ENCODE measurements at places on chromosomes 4 and X. TPM values are rescaled to one million over a fixed set of nuclear protein-coding genes. Genes with fewer than 3 reads are reported as not detected.

Gene PAGE1
- not detected for total RNA-seq

Gene CNGA1
- total RNA-seq = not detected

Gene MAGEE2
- 0.08 TPM for total RNA-seq

Gene REPS2
- total RNA-seq = 7.6 TPM

Gene HS6ST2
- total RNA-seq = 0.19 TPM

Gene KLF8
- 3.3 TPM for total RNA-seq

Gene TLR1
- total RNA-seq = 3.5 TPM

Gene LIMCH1
- 382 TPM for total RNA-seq

DNA sequence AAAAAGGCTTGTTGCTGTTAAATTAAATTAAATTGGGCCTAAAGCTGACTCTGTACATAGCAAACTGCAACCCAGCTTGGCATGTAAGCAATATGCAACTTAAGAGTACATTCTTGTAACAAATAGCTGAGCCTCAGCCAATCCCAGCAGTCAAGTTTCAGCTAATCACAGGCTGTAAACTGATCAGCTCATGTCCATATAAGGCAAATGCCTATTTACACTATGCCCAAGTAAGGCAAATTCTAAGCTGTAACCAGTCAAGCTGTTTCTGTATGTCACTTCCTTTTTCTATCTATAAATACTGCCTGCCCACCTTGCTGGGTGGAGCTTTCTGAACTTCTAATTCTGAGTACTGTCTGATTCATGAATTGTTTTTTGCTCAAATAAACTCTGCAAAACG, 429.1 kb upstream of the FTHL17 start:
- no peak for DNase-seq

DNA sequence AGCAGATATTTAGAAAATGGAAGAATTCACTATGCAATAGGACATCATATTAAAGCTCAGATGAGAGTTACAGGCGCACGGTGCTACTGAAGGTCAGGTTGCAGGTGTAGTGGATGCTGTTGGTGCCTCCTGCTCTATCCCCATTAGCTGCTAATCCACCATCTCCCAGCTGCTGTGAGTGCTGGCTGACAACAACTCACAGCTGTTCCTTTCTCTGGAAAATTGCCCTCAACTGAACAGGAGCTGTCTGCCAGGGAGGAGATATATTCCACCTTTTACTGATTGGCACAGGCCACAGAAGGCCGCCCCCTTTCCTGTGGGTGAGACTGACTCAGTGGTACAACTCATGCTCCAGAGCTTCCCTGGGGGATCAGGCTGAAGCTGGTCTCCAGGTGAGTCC, 48.7 kb downstream of the UCHL1 start:
- DNase-seq = no peak

- DNase-seq = no peak
These were observed 260.0 kb downstream of the PACRGL start for GRCh38 chr4:20960291-20960690.

DNA sequence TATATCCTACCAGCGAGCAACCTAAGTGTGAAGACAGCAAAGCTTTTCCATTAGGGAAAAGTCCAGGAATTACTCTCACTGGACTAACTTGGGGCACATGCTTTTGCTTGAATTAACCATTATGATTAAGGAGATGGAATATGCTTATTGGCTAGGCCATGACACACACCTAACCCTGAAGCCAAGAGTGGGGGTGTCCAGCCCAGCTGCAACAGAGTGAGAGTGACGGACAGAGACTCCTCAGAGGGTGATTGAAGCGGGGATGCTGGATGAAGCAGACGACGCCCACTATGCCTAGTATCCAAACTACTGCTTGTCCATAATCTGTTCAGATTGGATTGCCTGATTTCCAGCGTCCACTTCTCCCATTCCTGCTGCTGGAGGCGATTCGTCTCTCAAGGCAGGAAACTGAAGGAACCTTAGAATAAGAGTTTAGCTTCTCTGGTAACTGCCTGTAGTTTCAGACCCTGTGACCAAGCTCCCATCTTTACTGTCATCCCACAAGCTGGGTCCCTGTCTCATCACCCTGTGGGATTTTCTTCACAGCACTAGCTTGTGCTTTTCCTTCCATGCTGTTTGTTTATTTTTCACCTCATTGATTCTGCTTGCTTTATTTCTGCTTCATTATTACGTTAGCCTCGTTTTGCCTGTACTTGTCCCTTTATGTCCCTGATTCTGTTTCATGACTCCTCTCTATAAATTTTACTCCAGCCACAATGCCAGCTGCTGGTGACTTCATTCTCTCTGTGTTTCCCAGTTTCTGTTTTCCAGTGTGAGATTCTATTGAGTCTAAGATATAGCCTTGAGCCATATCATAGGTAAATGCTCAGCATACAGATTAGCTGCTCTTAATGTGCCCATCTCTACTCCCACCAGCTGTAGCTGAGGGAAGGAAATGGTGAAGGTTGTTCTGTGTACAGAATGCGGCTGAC, 19.0 kb downstream of the FAM47E start:
- no peak for DNase-seq

DNA sequence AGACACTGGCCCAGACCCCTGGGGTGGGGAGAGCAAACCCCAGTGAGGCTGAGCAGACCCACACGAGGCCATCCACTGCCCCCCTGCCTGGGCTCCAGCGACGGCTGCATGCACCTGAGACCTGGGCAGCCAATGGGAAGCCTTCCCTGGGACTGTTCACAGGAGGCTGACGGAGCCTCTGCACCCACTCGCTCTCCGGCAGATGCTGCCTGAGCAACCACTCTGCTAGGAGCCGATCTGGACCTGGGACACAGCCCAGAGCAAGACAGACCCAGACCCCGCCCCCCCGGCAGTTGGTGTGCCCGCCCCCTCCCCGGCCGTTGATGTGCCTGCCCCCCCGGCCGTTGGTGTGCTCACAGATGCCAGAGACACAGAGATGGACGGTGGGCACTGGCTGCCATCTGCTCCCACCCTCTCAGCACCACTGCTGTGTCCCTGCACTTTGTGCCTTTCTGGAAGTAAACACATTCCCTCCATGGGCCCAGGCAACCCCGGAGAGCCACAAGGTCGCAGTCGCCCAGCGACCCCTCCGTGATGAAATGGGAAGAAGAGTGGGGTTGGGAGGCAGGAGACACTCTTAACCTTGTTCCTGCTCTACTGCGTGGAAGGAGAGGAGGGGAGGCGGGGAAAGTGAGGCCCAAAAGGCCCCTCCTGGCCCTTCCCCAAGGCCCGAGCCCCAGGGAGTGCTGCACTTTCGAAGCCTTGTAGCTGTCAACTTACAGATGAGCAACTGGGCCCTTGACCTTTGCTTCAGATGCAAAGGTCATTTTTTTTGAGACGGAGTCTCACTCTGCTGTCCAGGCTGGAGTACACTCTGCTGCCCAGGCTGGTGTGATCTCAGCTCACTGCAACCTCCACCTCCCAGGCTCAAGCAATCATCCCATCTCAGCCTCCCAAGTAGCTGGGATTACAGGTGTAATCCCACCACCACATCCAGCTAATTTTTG, 62.0 kb downstream of the ZFYVE28 start:
- DNase-seq = no peak

- DNase-seq = no peak
These were observed 16.6 kb downstream of the DCK start for GRCh38 chr4:71009890-71010588.

- DNase-seq = no peak
These were observed 298.7 kb upstream of the KLF3 start for GRCh38 chr4:38365261-38365660.

DNA sequence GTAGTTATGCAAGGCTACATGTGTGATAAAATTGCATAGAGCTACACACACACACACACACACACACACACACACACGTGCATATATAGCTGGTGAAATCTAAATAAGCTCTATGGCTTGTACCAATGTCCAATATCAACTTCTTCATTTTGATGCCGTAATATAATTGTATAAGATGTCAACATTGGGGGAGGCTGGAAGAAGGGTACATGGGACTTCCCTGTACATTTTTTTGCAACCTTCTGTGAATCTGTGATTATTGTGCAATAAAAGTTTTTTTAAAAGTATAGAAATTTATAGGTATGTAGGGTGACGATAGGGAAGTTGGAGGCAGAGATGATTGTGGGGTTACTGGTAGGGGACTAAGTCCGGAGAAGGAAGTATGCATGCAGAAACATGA, 105.5 kb downstream of the HDAC8 start:
- DNase-seq = no peak

GRCh38 chr4:1417522-1418390, 11.5 kb upstream of the NKX1-1 start:
- DNase-seq = no peak

DNA sequence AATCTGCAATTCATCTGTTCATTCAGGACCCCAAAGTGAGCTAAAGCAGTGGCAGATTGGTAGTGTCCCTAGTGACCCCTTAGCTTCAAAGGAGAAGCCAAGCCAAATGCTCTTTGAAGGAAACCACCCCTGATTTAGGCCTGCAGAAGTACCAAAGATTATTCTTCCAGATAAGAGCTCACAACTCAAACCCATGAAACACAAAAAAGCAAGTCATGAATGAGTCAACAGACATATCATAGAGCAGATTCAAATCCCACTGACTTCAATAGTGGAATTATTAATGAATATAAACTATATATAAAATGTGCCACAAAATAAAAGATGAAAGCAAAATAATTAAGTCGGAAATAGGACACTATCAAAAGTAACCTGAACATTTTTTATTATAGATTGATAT, 197.6 kb downstream of the SCFD2 start:
- no peak for DNase-seq

- DNase-seq = no peak
These were observed 23.9 kb downstream of the MOB1B start for GRCh38 chr4:70925899-70926635.

- no peak for DNase-seq
These were observed 71.8 kb upstream of the SMARCA5 start for GRCh38 chr4:143441678-143442077.

GRCh38 chr4:159232465-159233106, 129.7 kb downstream of the RAPGEF2 start:
- DNase-seq = no peak

DNA sequence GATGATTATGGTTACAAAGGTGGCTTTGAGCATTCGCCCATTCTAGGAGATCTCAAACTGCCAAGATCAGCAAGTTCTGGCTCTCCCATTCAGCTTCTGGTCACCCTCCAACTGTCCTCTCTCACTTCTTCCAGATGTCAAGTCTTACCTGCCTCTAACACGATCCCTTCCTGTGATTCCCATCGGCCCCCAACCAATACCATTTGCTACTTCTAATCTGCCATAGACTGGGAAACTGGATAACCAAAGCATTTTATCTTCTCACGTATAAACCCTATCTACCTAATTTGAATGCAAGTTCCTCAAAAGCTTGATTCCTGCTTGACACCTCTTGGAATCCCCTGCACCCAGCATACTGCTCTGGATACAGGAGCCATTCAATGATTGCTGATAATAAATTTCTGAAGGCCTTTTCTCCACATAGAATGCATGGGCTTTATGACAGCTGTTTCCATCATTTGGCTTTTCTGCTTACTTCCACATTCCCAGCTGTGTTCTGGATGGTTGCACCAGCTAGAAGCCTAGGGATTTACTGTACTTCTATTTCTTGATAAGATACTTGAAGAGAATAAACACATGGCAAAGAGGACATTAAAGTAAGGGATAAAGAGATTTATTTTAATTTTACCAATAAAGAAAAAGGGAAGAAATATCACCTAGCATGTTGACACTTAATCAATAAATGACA, 9.6 kb downstream of the GPC4 start:
- DNase-seq = no peak

All from left ventricle myocardium inferior (tissue), 1 donor.